ENCODE measurements at places on chromosomes 3 and 15.
A peak's percentile ranks its signal among the peaks of the same experiment; 100 is the strongest.

- no peak overlapping the region for H3K4me3 ChIP-seq
- H3K36me3 ChIP-seq = no peaks in the 10 kb centered on the region
- no peak overlapping the region for H3K27ac ChIP-seq
- H3K4me1 ChIP-seq = no peaks in the 10 kb centered on the region
- H3K27me3 ChIP-seq = no peaks in the 10 kb centered on the region
These were observed 152.8 kb upstream of the GOLGA6L4 start for GRCh38 chr15:84082739-84083138.

GRCh38 chr3:128050597-128050996, 1.6 kb upstream of the SEC61A1 start:
- no peaks in the 10 kb centered on the region for H3K36me3 ChIP-seq
- H3K27me3 ChIP-seq = no peaks in the 10 kb centered on the region
- H3K4me3 ChIP-seq = no peak overlapping the region
- no peak for DNase-seq

GRCh38 chr3:134351427-134351826, 22.8 kb downstream of the AMOTL2 start:
- H3K27me3 ChIP-seq = no peaks in the 10 kb centered on the region
- H3K4me3 ChIP-seq = no peak overlapping the region
- no peak for DNase-seq

DNA sequence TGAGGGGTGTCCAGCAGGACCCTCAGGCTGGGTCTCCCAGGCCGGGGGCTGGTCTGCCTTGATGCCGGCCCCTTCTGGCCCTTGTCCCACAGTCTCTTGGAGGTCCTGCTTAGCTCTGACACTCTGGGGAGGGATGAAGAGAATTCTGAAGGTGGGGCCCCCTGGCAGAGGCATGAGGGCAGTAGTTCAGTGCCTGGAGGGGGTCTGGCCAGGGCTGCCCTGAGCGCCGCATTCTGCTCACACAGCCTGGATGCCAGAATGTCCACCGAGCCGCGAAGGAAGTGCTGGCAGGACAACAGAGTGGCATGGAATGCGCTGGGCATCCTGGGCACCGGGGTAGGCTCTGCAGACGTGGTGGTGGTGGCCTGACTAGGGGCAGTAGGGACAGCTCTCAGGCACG, 55.5 kb downstream of the SMAD6 start:
- DNase-seq = no peak
- H3K36me3 ChIP-seq = peaks cover 2% of the 10 kb centered on the region
- no peak overlapping the region for H3K4me3 ChIP-seq

DNA sequence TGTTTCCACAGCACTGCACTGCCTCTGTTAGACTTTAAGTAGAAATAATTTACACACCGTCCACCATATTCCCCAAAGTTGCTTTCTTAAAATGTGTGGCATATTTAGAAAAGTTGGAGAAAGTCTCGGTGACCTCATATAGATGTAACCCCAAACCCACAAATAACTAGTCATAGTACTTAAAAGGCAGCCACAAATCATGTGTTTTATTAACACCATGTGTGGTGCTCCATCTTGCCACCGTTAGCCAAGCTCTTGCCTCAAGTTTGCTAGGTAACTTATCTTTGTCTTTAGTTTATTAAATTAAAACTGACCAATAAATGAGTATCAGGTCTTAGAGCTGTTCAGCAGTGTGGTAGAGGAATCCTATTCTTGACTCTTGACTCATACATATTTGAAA, 257.9 kb downstream of the UBE2E2 start:
- no peak overlapping the region for H3K27ac ChIP-seq
- H3K36me3 ChIP-seq = no peaks in the 10 kb centered on the region
- H3K4me1 ChIP-seq = peaks cover 3% of the 10 kb centered on the region
- DNase-seq = no peak

DNA sequence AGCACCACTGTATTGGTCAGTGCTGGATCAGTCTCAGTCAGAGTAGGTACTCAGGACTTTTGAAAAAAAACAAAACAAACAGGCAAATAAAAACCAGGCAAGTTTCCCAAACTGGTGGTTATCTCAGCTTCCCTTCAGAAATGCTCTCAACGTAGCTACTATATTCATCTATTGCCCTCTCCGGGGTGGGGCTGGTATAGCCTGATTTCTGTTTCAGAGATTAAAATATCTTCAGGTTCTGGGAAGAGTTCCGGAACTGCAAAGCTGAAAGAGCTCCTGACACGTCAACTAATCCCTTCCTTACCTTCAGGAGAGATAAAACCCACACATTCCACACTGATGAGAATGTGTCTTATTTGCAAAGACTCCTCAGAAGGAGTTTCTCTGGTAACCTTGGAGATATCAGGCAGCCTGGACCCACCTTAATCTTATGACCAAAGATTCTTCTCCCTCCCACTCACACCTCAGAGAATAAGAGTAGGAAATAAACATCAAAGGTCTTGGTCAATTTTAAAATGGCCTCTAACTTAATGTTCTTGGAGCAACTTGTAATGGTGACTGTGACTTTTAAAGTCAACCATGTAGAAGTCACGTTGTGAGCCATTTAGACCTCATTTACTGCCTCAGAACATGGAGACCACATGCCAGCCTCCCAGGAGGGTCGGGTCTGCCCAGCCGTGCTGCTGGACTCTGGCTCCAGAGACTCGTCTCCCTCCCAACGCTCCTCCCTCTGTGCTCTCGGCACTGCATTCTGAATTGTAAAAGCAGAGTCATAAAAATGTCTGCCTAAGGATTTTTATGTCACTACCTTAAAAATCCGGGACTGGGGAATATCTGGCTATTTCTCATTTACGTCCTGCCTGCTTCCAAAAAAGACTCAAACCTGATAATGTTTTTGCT, 53.8 kb downstream of the CDCP1 start:
- no peaks in the 10 kb centered on the region for H3K27me3 ChIP-seq
- H3K36me3 ChIP-seq = no peaks in the 10 kb centered on the region
- DNase-seq = no peak

GRCh38 chr3:136187868-136188267, 8.3 kb downstream of the MSL2 start:
- H3K27ac ChIP-seq = no peak overlapping the region
- no peak for DNase-seq
- H3K4me1 ChIP-seq = peaks cover 11% of the 10 kb centered on the region
- no peak overlapping the region for H3K4me3 ChIP-seq
- no peaks in the 10 kb centered on the region for H3K36me3 ChIP-seq
- no peaks in the 10 kb centered on the region for H3K27me3 ChIP-seq

DNA sequence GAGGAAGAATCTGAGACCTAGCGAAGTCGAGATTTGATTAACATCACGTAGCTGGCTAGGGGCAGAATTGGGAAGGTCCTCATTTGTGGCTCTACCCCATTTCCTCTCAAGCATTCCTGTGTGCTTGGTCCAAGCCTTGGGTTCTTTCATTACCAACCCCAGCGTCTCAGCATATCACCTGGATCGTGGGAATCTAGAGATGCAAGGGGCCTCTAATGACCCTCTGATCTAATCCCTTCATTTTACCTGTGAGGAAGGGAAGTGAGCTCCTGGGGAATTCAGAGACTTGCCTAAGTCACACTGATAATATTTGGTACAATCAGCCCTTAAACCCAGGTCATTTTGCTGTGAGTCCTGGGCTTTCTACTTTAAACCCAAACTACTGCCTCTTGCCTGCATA, 2.0 kb downstream of the GPR87 start:
- no peaks in the 10 kb centered on the region for H3K27me3 ChIP-seq
- no peaks in the 10 kb centered on the region for H3K36me3 ChIP-seq
- H3K4me3 ChIP-seq = no peak overlapping the region
- H3K4me1 ChIP-seq = no peaks in the 10 kb centered on the region
- DNase-seq = no peak
- no peak overlapping the region for H3K27ac ChIP-seq

DNA sequence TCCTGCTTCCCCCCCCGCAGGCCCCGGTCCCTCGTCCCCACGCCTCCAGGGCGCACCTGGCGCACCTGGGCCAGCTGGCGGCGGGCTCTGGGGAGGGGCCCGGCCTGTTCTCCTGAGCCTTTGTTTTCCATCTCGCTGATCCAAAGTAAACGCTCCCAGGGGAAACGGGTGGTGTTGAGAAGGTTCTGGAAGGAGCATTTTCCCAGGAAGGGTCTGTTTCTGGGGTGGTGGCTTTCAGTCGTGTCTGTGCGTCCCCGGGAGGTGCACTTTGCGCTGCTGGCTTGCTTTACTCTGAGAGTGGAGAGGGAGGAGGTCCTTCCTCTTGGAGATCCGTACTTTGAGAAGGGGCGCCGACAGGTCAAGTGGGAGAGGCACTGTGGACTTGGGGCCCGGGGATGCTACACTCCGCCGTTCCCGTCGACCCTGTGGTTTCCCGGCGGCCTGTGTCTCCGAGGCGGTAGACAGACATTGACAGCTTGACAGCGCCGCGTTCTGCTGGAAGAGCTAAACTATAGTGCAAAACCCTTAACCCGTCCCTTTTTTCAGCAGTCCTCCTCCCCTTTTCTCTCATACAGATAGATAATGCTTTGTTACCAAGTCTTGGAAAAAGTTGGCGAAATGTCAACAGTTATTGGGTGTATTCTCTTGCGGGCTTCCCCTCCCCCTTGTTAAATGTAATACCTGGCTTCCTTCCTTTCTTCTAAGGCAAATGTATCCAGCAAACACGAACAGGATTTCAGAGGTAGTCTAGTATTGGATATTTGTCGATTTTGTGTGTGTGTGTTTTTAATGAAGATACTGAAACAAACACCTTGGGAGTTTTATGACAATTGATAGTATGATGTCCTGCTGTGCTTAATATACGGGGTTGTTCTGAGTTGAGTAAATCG, 6.5 kb downstream of the TPM1 start:
- peak overlapping the region; percentile 85 for H3K27ac ChIP-seq
- DNase-seq = no peak
- H3K36me3 ChIP-seq = no peaks in the 10 kb centered on the region
- H3K4me3 ChIP-seq = peak overlapping the region; percentile 69
- peaks cover 21% of the 10 kb centered on the region for H3K27me3 ChIP-seq

GRCh38 chr15:62896969-62897486, 145.5 kb upstream of the TPM1 start:
- no peak overlapping the region for H3K4me3 ChIP-seq
- H3K4me1 ChIP-seq = peaks cover 8% of the 10 kb centered on the region
- H3K27ac ChIP-seq = peak overlapping the region; percentile 72
- no peak for DNase-seq
- H3K27me3 ChIP-seq = no peaks in the 10 kb centered on the region
- no peaks in the 10 kb centered on the region for H3K36me3 ChIP-seq

GRCh38 chr15:96316953-96317629, 13.4 kb upstream of the NR2F2 start:
- no peaks in the 10 kb centered on the region for H3K36me3 ChIP-seq
- H3K27me3 ChIP-seq = peaks cover 24% of the 10 kb centered on the region
- no peak overlapping the region for H3K4me3 ChIP-seq
- H3K4me1 ChIP-seq = peaks cover 14% of the 10 kb centered on the region
- no peak overlapping the region for H3K27ac ChIP-seq

GRCh38 chr3:135869439-135870105, 96.0 kb upstream of the PPP2R3A start:
- H3K4me3 ChIP-seq = no peak overlapping the region
- H3K27me3 ChIP-seq = no peaks in the 10 kb centered on the region
- H3K36me3 ChIP-seq = no peaks in the 10 kb centered on the region
- H3K27ac ChIP-seq = no peak overlapping the region
- DNase-seq = no peak

DNA sequence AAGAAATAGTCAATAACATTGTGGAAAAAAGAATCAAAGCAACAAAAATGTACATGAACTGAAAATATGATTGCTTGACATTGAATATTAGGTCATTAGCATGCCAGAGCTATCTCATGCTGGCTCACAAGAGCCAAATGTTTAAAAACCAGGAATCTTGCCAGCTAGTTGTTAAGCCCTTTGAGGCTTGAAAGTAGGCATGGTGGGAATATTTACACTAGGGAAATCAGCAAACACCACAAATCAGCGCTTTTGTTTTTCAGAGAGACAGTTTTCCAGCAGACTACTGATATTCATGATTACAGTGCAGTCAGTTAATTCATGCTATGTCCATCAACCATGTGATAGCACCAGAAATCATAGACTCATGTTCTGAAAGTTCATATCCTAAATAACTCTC, 144.8 kb downstream of the ARPP21 start:
- H3K36me3 ChIP-seq = no peaks in the 10 kb centered on the region
- H3K27me3 ChIP-seq = no peaks in the 10 kb centered on the region
- H3K4me1 ChIP-seq = no peaks in the 10 kb centered on the region
- H3K27ac ChIP-seq = no peak overlapping the region
- no peak overlapping the region for H3K4me3 ChIP-seq
- DNase-seq = no peak

DNA sequence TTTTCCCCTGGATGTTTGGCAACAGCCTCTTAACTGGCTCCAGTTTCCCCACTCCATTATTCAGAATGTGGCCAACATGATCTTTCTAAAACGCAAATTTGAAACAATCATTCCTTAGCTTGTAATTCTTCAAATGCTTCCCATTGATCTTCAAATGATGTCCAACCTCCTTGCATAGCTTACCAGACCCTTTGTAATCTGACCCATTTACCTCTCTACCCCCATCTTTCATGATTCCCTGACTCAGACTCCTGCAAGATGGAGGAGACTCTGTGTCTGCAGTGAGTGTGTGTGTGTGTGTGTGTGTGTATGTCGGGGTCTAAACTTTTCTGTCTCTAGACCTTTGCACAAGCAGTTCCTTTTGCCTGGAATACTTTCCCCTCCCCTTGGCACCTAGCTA, 515.7 kb upstream of the PROK2 start:
- no peaks in the 10 kb centered on the region for H3K36me3 ChIP-seq
- no peak for DNase-seq
- H3K27ac ChIP-seq = no peak overlapping the region
- H3K4me1 ChIP-seq = peaks cover 14% of the 10 kb centered on the region

DNA sequence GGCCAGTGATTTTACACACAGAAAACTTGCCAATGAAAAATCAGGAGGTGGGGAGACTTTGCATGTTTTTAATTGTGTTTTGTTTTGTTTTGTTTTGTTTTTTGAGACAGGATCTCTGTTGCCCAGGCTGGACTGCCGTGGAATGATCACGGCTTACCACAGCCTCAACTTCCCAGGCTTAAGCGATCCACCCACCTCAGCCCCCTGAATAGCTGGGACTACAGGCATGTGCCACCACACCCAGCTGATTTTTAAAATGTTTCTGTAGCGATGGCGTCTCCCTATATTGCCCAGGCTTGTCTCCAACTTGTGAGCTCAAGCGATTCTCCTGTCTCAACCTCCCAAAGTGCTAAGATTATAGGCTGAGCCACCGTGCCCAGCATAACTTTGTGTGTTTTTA, 46.0 kb downstream of the MEIS2 start:
- H3K4me3 ChIP-seq = no peak overlapping the region
- no peak for DNase-seq
- H3K27ac ChIP-seq = no peak overlapping the region
- H3K27me3 ChIP-seq = peaks cover 14% of the 10 kb centered on the region
- peaks cover 11% of the 10 kb centered on the region for H3K4me1 ChIP-seq

DNA sequence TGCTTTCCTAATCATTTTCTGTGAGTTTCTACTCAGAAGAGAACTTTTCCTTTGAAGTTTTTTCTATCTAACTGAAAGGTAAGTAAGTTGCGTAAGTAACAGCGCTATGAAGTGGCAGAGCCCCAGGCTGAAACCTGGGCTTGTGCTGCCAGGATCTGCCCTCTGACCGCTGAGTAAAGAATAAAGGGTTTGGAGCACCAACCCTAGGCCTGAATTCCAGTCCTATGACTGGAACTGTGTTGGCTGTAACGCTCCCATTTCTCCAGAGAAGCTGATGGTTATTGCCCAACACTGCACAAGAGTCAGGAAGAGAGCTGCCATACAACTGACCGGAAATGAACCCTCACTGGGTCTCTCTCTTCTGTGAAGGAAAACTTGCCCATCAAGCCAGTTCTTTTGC, 87.0 kb downstream of the FOXB1 start:
- no peak overlapping the region for H3K27ac ChIP-seq
- no peaks in the 10 kb centered on the region for H3K27me3 ChIP-seq
- no peak for DNase-seq
- no peak overlapping the region for H3K4me3 ChIP-seq
- H3K4me1 ChIP-seq = peaks cover 5% of the 10 kb centered on the region

- peaks cover 27% of the 10 kb centered on the region for H3K4me1 ChIP-seq
- H3K27ac ChIP-seq = no peak overlapping the region
- no peak for DNase-seq
These were observed 52.0 kb downstream of the SMAD3 start for GRCh38 chr15:67117370-67117769.
